Activated CD4-positive, alpha-beta memory T cell treated with anti-CD3 and anti-CD28 coated beads for 36 hours (primary cell): ENCODE measurements at places on chromosomes 12 and 14.

- peaks cover 21% of the 10 kb centered on the region for H3K4me1 ChIP-seq
- H3K27ac ChIP-seq: no peak overlapping the region
- H3K36me3 ChIP-seq: peaks cover 37% of the 10 kb centered on the region
- no peak overlapping the region for H3K4me3 ChIP-seq
- no peak for DNase-seq
Measured at GRCh38 chr12:69389831-69390230, 30.3 kb downstream of the YEATS4 start.

DNA sequence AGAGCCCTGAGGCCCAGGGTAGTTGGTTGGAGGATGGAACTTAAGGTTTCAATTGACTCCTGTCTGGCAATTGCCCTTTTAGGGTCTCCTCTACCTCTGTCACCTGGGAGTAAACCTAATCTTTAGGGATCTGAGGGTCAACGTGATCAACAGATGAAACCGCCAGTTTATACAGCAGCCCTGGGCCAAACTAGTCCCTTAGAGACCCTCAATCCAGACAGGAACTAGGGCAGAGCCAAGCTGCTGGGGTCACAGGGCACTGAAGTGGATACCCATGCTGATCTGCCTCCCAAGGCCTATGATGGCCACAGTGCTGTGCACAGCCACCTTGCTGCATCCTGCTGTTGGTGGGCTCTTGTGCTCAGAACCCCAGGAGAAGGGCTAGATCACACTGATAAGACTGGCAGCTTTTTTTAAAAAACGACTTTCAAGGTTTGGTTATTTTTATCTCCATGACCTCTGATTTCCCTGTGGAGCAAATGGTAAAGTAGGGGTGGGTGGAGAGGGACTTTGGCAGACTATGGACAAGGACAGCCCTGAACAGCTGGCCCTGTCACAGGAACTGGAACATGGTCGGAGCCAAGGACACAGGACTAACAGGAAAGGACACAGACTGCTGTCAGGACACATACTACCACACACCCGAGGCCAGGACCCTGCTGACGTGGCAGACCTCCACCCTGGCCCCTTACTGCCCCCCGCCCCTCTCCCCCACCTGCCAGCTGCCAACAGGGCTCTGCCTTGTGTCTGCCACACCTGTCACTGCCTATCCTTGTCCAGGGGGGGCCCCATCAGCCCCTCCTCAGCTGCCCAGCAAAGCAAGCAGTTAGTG, 474 bp downstream of the FITM1 start:
- H3K36me3 ChIP-seq: no peaks in the 10 kb centered on the region
- DNase-seq: no peak
- no peaks in the 10 kb centered on the region for H3K27me3 ChIP-seq
- H3K4me3 ChIP-seq: no peak overlapping the region
- H3K4me1 ChIP-seq: peaks cover 24% of the 10 kb centered on the region
- no peak overlapping the region for H3K27ac ChIP-seq

- peaks cover 54% of the 10 kb centered on the region for H3K4me1 ChIP-seq
- peak overlapping the region; percentile 61 for H3K27ac ChIP-seq
- H3K4me3 ChIP-seq: peak overlapping the region; percentile 90
- H3K27me3 ChIP-seq: peaks cover 6% of the 10 kb centered on the region
- peaks cover 2% of the 10 kb centered on the region for H3K36me3 ChIP-seq
- peak; percentile 74 for DNase-seq
Measured at GRCh38 chr14:50830044-50830931, 674 bp downstream of the NIN start.

GRCh38 chr14:93855737-93856136, 67.5 kb upstream of the PRIMA1 start:
- no peak overlapping the region for H3K4me3 ChIP-seq
- H3K4me1 ChIP-seq: no peaks in the 10 kb centered on the region
- H3K27me3 ChIP-seq: peaks cover 13% of the 10 kb centered on the region
- no peak overlapping the region for H3K27ac ChIP-seq
- H3K36me3 ChIP-seq: no peaks in the 10 kb centered on the region

GRCh38 chr14:101230851-101231550, 327.5 kb upstream of the RTL1 start:
- no peak overlapping the region for H3K4me3 ChIP-seq
- no peaks in the 10 kb centered on the region for H3K4me1 ChIP-seq
- DNase-seq: no peak
- peaks cover 7% of the 10 kb centered on the region for H3K27me3 ChIP-seq
- H3K36me3 ChIP-seq: no peaks in the 10 kb centered on the region

GRCh38 chr12:49336645-49337584, at the start of gene C1QL4:
TSS of gene C1QL4 (minus strand) at chr12:49337188. CDS start at chr12:49336477, 711 bp downstream.
- peaks cover 23% of the 10 kb centered on the region for H3K4me1 ChIP-seq
- peak; percentile 89 for DNase-seq
- H3K4me3 ChIP-seq: peak within 1 kb of the TSS; percentile 40
- H3K36me3 ChIP-seq: no peaks in the 10 kb centered on the region
